Uterus (tissue), 4 donors: ENCODE measurements at places on chromosomes 3 and 15. TPM values are rescaled to one million over a fixed set of nuclear protein-coding genes. Genes with fewer than 3 reads are reported as not detected.

GRCh38 chr15:41435037-41435786 lies 18.3 kb downstream of the RTF1 start:
- H3K4me1 ChIP-seq, result no peaks in the 10 kb centered on the region
- H3K4me3 ChIP-seq, result no peak overlapping the region
- no peak overlapping the region for H3K27ac ChIP-seq
- no peaks in the 10 kb centered on the region for H3K27me3 ChIP-seq

DNA sequence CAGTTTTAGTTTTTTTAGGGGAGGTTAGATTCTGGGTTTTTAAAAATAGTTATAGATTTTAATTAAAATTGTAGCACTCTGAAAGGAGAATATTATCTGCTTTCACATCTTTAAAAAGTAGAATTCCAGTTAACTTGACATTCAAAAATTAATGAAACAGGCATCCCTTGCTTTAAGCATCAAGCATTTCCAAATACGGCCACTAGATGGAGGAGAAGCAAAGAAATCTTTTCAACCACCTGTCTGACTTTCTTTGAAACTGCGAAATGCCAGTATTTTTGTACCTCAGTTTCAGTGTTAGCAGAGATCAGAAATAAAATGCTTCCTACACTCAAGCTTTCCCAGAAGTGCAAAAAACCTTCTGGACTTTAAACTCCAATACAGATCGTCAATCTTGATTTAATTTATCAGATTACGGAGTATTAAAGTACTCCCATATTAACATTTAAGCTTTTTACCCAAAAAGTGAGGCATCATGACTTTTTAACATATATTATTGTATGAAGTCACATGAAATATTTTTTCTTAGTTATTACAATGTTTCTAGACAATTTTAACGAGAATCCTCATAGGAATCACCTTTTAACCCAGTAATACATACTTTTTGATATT lies 153.3 kb downstream of the P3H2 start:
- H3K27me3 ChIP-seq, result no peaks in the 10 kb centered on the region
- no peaks in the 10 kb centered on the region for H3K4me1 ChIP-seq
- no peak overlapping the region for H3K27ac ChIP-seq
- H3K36me3 ChIP-seq, result no peaks in the 10 kb centered on the region
- DNase-seq, result no peak

- H3K27ac ChIP-seq, result no peak overlapping the region
- DNase-seq, result no peak
- H3K27me3 ChIP-seq, result peaks cover 5% of the 10 kb centered on the region
- H3K4me1 ChIP-seq, result no peaks in the 10 kb centered on the region
- no peaks in the 10 kb centered on the region for H3K36me3 ChIP-seq
These were observed 5.0 kb upstream of the SNX22 start for GRCh38 chr15:64146520-64146884.

GRCh38 chr3:188205992-188206416 lies 52.0 kb downstream of the LPP start:
- H3K4me1 ChIP-seq, result no peaks in the 10 kb centered on the region
- H3K36me3 ChIP-seq, result no peaks in the 10 kb centered on the region
- no peak for DNase-seq
- H3K27me3 ChIP-seq, result no peaks in the 10 kb centered on the region
- no peak overlapping the region for H3K4me3 ChIP-seq

DNA sequence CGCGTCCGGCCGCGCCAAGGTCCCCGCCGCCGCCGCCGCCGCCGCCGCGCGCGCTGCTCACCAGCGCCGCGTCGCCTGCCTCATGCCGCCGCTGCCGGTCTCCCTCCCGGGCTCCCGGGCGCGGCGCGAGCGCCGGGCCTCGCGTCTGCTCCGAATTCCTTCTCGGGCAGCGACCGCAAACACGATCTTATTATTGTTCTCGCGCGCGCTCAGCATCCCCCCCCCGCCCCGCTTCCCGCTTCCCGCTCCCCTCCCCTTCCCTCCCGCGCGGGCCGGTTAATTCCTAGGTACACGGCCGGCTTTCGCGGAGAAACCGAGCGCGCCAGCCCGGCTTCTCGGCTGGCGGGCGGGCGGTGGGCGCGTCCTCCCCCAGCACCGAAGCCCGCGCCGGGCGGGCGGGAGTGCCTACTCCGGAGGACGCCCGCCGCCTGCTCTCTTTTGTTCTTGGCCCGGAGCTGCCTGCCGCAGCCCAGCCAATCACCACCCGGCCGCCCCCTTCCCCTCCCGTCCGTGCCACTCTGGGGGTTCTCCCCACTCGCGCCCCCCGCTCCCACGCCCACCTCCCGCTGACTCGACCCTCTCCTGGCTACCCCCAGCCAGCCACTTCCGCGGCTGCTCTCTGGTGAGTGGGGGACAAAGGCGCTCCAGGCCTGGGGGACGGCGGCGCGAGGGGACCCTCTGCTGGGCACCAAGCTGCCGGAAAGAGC lies at the start of gene HDGFL3:
Gene HDGFL3 (minus strand): TSS at position 164 of the 707 bp plus-strand sequence. CDS start 409 bp downstream, outside the sequence.
- H3K27ac ChIP-seq, result peak within 1 kb of the TSS; percentile 92
- H3K4me1 ChIP-seq, result no peaks in the 10 kb centered on the region
- no peaks in the 10 kb centered on the region for H3K36me3 ChIP-seq
- H3K27me3 ChIP-seq, result no peaks in the 10 kb centered on the region
- DNase-seq, result peak; percentile 64

DNA sequence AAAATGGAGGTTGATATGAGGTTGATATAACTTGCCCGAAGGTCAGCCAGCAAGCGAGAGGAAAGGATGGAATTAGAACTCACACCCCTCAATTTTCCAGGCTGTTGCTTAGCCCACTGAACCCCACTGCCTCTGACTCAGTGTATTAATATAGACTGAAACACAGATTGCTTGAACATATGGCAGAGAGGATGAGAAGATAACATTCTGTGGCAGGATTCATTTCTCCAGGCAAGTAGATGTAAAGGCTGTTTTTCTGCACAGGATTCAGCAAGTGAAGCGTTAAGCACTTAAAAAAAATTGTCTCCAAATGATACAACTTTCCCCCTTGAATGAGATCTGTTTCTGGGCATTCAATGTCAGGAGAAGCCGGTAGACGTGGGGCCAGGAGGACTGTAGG lies 335.2 kb downstream of the GAP43 start:
- no peaks in the 10 kb centered on the region for H3K4me1 ChIP-seq
- no peaks in the 10 kb centered on the region for H3K36me3 ChIP-seq
- DNase-seq, result no peak
- H3K4me3 ChIP-seq, result no peak overlapping the region
- H3K27ac ChIP-seq, result no peak overlapping the region
- H3K27me3 ChIP-seq, result no peaks in the 10 kb centered on the region

DNA sequence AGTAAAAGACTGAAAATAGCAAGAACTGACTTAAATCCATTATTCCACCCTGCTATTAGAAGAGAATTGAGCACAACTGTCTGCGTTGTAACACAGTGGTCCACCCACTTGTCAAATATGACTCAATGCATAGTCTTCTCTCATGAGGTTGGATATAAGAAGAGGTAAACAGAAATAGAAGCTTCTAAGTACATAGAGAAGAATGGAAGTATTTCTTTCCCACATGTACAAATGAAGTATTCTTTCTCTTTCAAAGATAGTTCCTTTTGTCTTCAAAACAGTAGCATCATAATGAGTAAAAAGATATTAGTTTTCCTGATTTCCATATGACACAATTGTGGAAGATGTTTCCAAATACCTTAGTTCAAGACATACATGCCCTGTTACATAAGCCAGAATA lies 348.6 kb upstream of the CCDC54 start:
- no peak for DNase-seq
- H3K36me3 ChIP-seq, result no peaks in the 10 kb centered on the region
- no peaks in the 10 kb centered on the region for H3K4me1 ChIP-seq
- no peaks in the 10 kb centered on the region for H3K27me3 ChIP-seq
- H3K4me3 ChIP-seq, result no peak overlapping the region
- no peak overlapping the region for H3K27ac ChIP-seq

- H3K36me3 ChIP-seq, result no peaks in the 10 kb centered on the region
- peak overlapping the region; percentile 52 for H3K27ac ChIP-seq
- no peak overlapping the region for H3K4me3 ChIP-seq
- no peaks in the 10 kb centered on the region for H3K27me3 ChIP-seq
These were observed 14.2 kb downstream of the LPP start for GRCh38 chr3:188168186-188168585.

DNA sequence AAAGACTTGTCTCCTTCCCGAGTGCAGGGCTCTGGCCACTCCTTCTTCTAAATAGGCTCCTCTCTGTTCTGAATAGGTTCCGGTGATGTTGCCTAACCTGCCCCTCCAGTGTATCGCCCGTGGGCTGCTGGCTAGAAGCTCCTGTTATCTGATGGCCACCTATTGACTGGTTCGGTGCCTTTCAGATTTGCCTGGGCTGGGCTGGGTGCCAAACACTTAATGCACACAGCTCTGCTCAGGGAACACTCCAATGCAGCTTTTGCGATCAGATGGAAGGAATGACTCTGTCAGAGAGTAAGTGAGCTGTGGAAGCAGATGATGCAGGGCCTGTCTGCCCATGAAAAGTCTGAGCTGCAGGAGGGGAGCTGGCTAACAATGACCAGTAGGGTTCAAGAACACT lies 112.9 kb downstream of the CORO2B start:
- H3K4me3 ChIP-seq, result no peak overlapping the region
- H3K27me3 ChIP-seq, result no peaks in the 10 kb centered on the region
- no peak for DNase-seq
- no peak overlapping the region for H3K27ac ChIP-seq
- no peaks in the 10 kb centered on the region for H3K36me3 ChIP-seq

DNA sequence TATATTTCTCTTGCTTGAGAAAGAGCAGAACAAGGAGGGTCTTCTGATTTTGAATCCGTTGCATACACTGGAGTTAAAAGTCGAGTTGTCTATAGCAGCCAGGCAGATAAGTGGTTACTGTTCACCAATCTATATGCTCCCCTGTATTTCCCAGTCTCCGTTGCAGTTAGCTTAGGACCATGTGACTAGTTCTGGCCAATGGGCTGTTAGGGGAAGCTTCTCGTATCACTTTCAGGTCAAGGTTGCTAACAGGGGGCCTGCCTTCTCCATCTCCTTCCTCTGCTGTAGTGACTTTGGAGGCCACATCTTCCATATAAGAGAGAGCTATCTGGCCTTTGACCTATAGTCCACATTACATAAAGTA lies 188.5 kb upstream of the KBTBD8 start:
- no peaks in the 10 kb centered on the region for H3K36me3 ChIP-seq

- peak overlapping the region; percentile 17 for H3K4me3 ChIP-seq
- H3K27me3 ChIP-seq, result no peaks in the 10 kb centered on the region
- peak overlapping the region; percentile 31 for H3K27ac ChIP-seq
- H3K4me1 ChIP-seq, result no peaks in the 10 kb centered on the region
- H3K36me3 ChIP-seq, result no peaks in the 10 kb centered on the region
- DNase-seq, result peak; percentile 84
These were observed 25.8 kb downstream of the EFCC1 start for GRCh38 chr3:129026728-129027543.

GRCh38 chr3:114566767-114567166 lies 272.9 kb downstream of the TIGIT start:
- no peak overlapping the region for H3K27ac ChIP-seq
- DNase-seq, result no peak
- no peaks in the 10 kb centered on the region for H3K36me3 ChIP-seq
- no peaks in the 10 kb centered on the region for H3K4me1 ChIP-seq
- no peak overlapping the region for H3K4me3 ChIP-seq

- no peaks in the 10 kb centered on the region for H3K27me3 ChIP-seq
- no peaks in the 10 kb centered on the region for H3K36me3 ChIP-seq
- DNase-seq, result no peak
- H3K27ac ChIP-seq, result no peak overlapping the region
- no peaks in the 10 kb centered on the region for H3K4me1 ChIP-seq
These were observed 132.2 kb downstream of the DUT start for GRCh38 chr15:48463366-48463880.

DNA sequence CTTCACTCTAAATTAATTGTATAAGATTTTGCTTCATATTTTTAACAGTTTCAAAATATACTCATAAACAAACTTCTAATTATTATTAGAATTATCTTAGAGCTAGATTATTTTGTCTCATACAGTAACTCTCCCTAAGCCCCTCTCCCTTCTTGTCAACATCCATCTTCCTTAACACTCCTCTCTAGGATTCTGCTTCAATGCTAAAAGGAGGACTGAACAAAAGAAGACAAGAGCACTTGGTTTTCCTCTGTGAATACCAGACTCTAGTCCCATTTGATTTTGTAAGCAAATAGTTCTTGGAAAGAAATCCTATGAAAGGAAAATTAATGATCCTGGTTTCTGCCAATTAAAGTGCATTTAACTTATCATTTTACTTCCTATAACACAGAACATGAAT lies 91.8 kb downstream of the KCNMB2 start:
- H3K4me3 ChIP-seq, result no peak overlapping the region
- H3K36me3 ChIP-seq, result no peaks in the 10 kb centered on the region
- H3K4me1 ChIP-seq, result no peaks in the 10 kb centered on the region
- no peaks in the 10 kb centered on the region for H3K27me3 ChIP-seq

FBXO40 gene
- total RNA-seq, result not detected

GRCh38 chr3:149494022-149494758 lies 19.7 kb downstream of the TM4SF4 start:
- no peak overlapping the region for H3K4me3 ChIP-seq
- peak; percentile 60 for DNase-seq
- H3K4me1 ChIP-seq, result no peaks in the 10 kb centered on the region
- H3K27ac ChIP-seq, result no peak overlapping the region

DNA sequence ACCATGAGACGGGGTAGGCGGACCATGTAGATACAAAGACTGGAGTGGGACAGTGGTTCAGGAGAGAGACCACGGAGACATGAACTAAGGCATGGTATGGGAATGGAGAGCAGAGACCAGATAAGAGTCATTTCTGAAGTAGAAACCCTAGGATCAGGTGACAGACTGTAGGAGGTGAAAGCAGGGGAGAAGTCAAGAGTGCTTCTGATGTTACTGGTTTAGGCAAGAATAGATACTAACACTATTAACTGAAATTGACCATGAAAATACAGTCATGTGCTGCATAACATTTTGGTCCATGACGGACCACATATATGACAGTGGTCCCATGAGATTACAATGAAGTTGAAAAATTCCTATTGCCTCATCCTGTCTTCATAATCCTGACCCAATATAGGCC lies 41.7 kb downstream of the RASGRP1 start:
- H3K4me3 ChIP-seq, result no peak overlapping the region
- no peaks in the 10 kb centered on the region for H3K4me1 ChIP-seq
- no peak for DNase-seq
- no peak overlapping the region for H3K27ac ChIP-seq
- H3K36me3 ChIP-seq, result no peaks in the 10 kb centered on the region
- H3K27me3 ChIP-seq, result no peaks in the 10 kb centered on the region

- no peak for DNase-seq
- no peak overlapping the region for H3K27ac ChIP-seq
- no peaks in the 10 kb centered on the region for H3K36me3 ChIP-seq
- no peaks in the 10 kb centered on the region for H3K27me3 ChIP-seq
- no peaks in the 10 kb centered on the region for H3K4me1 ChIP-seq
- H3K4me3 ChIP-seq, result no peak overlapping the region
These were observed 83.8 kb downstream of the SEMA5B start for GRCh38 chr3:122943828-122944190.

- H3K36me3 ChIP-seq, result no peaks in the 10 kb centered on the region
- H3K4me3 ChIP-seq, result no peak overlapping the region
- no peak overlapping the region for H3K27ac ChIP-seq
- no peaks in the 10 kb centered on the region for H3K27me3 ChIP-seq
- DNase-seq, result no peak
These were observed 10.4 kb downstream of the TJP1 start for GRCh38 chr15:29811691-29812383.

GRCh38 chr3:52703341-52703740 lies 2.2 kb downstream of the GLT8D1 start:
- H3K27me3 ChIP-seq, result no peaks in the 10 kb centered on the region
- DNase-seq, result no peak
- peaks cover 16% of the 10 kb centered on the region for H3K4me1 ChIP-seq
- H3K4me3 ChIP-seq, result no peak overlapping the region
- H3K27ac ChIP-seq, result no peak overlapping the region
